ENCODE measurements at places on chromosomes 5 and 9.

GRCh38 chr9:3957306-3957705, 342.6 kb downstream of the GLIS3 start:
- DNase-seq: no peak

GRCh38 chr5:11509793-11510192, 394.5 kb downstream of the CTNND2 start:
- no peak for DNase-seq

DNA sequence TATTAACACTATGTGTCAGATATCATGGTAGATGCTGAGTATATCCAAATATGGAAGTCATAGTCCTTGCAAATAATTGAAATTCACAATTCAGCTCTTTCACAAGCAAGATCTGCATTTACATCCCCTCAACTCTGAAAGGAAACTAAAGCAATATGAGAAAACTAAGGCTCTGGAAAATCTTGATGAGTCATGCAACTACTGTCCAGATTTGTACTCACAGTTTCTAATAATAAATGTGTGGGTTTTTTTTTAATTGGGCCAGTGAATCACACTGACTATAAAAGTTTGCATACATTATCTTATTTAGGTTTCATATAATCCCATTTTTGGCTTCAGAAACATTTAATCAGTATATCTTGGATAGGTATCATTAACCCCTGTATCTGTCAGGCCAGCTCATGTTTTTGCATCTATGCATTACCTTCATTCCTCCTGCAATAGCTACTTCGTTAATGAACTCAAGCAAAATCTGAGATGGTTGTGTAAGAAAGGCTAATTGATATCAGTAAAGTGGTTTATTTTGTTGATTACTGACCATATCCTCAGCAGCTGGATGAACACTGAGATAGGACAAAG, 58.7 kb upstream of the PRR16 start:
- peak; percentile 25 for DNase-seq

DNA sequence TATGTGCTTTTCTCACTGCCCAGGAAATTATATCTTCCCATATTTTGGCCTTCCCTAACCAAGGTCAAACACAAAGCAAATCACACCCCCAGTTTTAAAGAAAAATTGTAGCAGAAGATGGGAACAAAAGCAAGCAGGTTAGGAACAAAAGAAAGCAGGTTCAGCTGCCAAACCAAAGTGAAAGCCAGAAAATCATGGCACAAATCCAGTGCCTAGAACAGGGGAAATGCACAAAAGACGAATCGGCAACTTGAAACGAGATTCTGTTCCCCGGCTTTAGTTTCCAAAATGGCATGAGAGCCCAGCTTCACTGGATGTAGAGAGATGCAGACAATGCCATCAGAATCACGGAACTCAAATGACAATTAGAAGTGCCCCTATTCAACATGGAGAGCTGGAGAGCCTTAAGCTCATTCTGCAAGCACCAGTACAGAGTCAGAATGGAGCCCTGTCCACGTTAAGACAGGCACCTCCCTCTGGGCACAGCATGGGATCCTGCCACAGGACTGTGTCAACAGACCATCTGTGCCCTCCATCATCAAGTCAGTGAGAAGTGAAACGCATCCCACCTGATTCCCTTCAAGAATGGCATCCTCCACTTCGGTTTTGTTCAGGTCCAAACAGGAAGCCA, 13.8 kb downstream of the DNAH5 start:
- no peak for DNase-seq

GRCh38 chr5:101045689-101046088, 142.6 kb upstream of the ST8SIA4 start:
- no peak for DNase-seq

DNA sequence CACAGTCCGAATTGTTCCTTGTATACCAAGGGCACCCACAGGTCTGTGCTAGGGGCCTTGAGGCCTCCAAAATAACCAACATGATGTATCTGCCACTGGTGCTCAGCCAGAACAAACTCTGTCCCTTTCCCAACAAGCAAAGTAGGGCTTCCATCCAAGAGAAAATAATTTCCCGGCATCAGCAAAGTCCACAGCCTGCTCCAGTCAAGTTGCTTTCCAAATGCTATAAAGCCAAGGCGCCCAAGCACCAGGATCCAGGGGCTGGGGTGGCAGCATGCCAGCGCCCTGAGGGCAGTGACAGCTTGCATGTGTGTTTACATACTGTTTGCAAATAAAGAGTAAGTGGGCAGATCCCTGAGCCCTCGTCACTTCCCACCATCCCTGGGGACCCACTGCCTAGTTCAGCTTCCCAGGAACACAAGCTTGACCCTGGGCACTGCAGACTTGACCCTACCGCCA, 155.9 kb downstream of the ERCC6L2 start:
- no peak for DNase-seq

GRCh38 chr5:146069780-146070099, 35.6 kb downstream of the PLAC8L1 start:
- no peak for DNase-seq

- no peak for DNase-seq
Measured at GRCh38 chr5:101159006-101159405, 255.9 kb upstream of the ST8SIA4 start.

DNA sequence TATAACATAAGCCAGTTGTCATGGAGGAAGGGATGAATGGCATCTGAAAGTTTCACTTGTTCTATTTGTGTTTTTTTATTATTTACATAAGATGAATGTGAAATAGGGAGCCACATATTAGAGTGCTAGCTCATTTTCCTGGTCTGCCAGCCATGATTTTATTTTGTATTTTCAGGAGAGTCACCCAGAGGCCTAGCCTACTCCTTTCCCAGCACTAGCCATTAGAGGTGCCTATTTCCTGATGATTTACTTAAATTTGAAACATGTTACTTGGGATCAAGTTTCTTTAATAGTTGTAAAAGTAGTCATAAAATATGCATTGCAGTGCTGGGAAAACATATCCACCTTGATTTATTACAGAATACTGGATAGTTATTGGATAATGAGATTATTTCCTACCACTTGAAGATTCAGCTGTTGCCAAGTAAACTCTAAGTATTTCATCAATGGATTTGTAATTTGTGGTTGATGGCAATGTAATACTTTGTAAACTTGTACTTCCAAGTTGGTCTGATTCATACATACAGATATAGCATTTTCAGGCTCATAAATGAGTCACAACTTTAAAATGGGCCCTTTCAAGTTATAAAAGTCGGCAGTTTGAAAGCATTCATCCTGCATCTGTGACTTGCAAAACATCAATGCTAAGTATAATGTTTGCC, 50.8 kb downstream of the KCNN2 start:
- no peak for DNase-seq

- no peak for DNase-seq
Measured at GRCh38 chr9:90306158-90306557, 336.5 kb downstream of the DIRAS2 start.

- DNase-seq: peak; percentile 21
Measured at GRCh38 chr5:62093976-62094375, 212.0 kb upstream of the KIF2A start.

DNA sequence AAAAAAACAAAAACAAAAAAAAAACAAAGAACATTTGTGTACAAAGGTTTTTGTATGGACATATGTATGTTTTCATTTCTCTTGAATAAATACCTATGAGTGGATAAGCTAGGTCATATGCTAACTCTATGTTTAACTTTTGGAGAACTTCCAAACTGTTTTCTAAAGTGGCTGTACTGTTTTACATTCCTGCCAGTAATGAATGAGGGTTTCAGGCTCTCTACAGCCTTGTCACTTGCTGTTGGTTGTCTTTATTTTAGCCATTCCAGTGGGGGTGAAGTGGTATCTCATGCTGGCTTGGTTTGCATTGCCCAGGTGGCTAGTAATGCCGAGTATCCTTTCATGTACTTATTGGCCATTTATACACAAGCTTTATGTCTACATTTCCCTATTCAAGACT, 9.1 kb upstream of the TRIO start:
- DNase-seq: no peak

GRCh38 chr9:107237873-107238272, 45.2 kb upstream of the RAD23B start:
- no peak for DNase-seq

All from Caki2 (cell line).